ENCODE measurements at places on chromosomes 6 and 20.
A peak's percentile ranks its signal among the peaks of the same experiment; 100 is the strongest.

GRCh38 chr6:11412011-11412424 lies 125.5 kb upstream of the TMEM170B start:
- DNase-seq = no peak

GRCh38 chr6:71287038-71287437 lies 1.6 kb upstream of the OGFRL1 start:
- no peak for DNase-seq

DNA sequence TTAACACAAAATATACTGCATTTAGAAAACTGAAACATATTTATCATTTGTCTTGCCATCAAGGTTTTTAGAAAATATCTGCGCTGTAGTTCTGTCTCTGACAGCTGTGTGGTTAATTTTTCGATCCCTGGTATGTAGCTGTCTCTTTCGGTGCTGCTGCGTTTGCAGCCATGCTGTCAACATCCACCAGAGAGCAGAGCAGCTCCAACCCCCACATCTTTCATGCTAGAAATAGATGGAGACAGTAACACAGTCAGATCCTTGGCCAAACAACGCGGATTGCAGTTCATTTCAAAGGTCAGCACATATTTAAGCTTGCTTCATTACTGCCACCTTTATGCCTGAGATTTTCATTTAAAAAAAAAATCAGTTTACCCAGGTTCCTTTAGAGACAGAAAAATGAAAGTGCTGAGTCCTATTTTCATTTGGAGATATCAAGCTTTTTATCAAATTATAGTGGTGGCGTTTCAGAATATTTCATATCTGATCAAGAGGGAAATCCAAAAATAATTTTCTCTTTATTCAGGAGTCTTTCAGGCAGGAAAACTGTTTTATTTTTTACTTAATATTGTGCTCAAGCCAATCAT lies 157.7 kb upstream of the MMS22L start:
- peak; percentile 40 for DNase-seq

DNA sequence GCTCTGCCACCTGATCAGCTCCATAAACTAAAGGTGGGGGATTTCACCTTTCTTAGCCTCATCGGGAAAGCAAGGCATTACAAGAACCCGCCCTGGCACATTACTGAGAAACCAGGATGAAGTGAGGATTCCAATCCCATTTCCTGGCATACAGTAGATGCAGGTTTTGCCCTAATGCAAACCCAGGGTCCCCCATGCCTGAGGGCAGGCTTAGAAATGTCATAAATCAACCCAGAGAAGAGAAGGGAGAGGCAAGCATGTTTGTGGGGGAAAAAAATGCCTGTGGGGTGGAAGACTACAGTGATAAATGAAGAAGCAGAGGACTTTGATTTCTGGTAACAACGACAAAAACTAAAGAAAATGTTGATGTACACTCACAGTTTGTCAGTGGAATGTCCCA lies 18.0 kb upstream of the PMEPA1 start:
- DNase-seq = no peak

GRCh38 chr6:144248476-144249301 lies 36.4 kb upstream of the UTRN start:
- no peak for DNase-seq

- no peak for DNase-seq
Measured at GRCh38 chr6:56959094-56959493, 4.2 kb downstream of the BEND6 start.

- DNase-seq = no peak
Measured at GRCh38 chr20:34582221-34582620, 23.7 kb downstream of the MAP1LC3A start.

GRCh38 chr20:44118185-44119033 lies 68.6 kb downstream of the JPH2 start:
- DNase-seq = no peak

GRCh38 chr20:8722277-8722928 lies 346.5 kb upstream of the PLCB4 start:
- DNase-seq = peak; percentile 57

- DNase-seq = no peak
Measured at GRCh38 chr6:76004202-76004601, 68.3 kb downstream of the IMPG1 start.

DNA sequence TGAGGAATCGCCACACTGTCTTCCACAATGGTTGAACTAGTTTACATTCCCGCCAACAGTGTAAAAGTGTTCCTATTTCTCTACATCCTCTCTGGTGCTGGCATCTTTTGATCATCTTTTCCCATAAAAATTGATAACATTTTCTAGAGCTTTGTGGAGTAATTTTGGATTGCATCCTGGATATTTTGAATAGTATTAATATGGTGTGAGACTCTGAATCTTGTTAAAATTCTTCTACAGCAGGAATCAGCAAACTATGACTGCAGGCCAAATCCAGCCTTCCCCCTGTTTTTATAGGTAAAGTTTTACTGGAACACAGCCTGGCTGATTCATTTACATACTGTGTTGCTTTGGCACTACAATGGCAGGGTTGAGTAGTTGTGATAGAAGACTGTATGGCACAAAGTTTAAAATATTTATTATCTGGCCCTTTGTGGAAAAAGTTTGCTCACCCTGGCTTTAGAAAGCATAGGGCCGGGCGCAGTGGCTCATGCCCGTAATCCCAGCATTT lies 15.0 kb upstream of the RNF8 start:
- DNase-seq = no peak

- no peak for DNase-seq
Measured at GRCh38 chr6:57298741-57299140, 18.7 kb upstream of the PRIM2 start.

DNA sequence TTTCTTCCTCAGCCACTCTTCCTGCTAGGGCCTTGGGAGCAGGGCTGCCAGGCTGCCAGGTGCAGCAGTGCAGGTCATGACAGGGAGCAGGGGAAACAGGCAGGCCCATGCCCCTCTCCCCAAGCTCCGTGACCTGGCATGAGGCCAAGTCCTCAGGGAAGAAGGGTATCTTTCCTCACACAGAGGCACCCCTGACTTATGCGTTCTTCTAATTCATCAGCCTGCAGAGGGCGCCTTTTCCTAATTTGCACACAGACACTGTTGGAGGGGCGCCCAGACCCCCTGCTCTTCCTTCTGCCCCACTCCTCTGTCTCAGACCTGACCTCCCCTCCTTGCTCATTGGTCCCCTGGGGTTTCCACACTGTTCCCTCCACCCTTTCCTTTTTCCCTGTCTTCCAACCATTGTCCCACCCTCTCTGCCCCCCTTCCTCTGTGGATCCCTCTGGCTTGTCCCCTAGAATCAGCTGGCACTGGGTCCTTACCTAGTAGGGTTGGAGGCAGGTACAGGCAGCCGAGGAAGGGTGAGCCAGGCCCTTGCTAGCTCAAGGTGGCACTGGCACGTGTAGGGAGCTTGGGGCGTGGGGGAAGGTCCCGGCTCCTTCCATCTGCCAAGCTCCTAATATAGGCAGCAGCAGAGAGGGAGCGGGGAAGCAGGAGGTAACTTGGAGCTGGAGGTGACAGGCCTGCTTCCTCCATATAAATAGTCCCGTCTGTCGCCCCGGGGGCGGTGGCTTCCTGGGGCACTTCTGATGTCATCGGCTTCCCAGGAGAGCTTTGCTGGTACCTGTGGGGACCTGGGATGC lies 154.9 kb upstream of the MLN start:
- DNase-seq = peak; percentile 25

- DNase-seq = no peak
Measured at GRCh38 chr6:71206089-71206488, 82.5 kb upstream of the OGFRL1 start.

- DNase-seq = no peak
Measured at GRCh38 chr6:129875610-129876520, 14.8 kb upstream of the TMEM244 start.

DNA sequence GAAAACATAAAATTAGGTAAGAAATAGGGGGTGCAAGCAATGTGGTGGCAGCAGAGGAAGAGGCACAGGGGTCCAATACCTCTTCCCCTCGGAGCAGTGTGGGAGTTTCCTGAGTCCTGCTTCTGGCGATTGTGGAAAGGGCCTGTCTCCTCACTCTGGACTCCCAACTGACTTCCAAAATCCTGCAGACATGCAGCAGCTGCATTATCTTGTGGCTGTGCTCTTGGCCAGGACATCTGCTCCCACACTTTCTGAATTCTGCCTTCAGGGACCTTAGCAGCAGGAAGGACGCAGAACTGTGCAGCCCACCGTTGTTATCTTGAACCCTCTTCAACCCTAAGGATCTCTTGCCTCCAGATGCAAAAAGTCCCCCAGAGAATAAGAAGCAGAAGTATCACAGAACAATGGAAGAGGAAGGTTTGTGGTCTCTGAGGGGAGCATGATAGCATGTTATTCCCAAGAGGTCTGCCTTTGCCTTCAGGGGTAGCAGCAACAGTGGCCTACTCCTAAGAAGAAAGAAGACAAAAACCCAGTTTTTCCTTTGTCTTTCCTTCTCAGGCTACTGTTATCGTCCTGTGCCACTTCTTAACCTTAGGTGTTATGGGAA lies 102.5 kb upstream of the EMILIN3 start:
- DNase-seq = no peak

DNA sequence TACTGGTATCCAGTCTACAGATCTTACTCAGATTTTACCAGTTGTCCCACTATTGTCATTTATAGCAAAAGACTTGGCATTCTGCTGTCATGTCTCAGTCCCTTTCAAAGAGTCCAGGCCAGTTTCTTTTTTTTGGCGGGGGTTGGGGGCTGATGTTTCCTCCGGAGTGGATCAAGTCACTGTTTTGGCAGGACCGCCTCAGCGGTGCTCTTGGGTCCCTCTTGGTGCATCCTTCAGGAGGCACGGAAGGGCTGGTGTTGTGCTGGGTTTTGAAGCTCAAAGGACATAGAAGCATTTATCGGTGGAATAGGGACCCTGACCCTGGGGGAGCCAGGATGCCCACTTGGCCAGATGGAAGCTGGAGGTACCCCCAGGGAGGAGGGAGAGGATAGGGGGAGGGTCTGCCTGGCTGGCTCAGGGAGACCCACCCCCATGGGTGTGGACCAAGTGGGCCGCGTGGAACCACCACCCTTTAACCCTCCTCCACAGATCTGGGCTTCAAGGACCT lies 10.8 kb downstream of the RBCK1 start:
- DNase-seq = no peak

DNA sequence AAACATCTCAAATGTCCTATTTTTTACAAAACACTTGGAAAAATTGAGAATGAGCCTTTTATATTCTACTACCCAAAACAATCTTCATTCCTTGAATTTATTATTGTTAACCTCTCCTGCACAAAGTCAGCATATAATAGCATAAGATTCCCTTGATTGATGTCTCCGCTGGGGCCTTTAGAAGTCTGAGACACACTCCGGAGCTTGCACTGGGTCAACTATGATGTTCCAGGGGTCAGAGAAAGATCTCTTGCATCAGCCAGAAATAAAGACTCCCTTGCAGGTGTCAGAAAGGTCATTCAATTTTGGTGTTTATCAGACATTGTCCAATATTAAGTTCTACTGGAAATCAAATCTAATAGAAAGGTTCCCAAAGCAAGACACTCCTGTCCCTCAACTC lies 29.7 kb upstream of the NHSL1 start:
- no peak for DNase-seq

DNA sequence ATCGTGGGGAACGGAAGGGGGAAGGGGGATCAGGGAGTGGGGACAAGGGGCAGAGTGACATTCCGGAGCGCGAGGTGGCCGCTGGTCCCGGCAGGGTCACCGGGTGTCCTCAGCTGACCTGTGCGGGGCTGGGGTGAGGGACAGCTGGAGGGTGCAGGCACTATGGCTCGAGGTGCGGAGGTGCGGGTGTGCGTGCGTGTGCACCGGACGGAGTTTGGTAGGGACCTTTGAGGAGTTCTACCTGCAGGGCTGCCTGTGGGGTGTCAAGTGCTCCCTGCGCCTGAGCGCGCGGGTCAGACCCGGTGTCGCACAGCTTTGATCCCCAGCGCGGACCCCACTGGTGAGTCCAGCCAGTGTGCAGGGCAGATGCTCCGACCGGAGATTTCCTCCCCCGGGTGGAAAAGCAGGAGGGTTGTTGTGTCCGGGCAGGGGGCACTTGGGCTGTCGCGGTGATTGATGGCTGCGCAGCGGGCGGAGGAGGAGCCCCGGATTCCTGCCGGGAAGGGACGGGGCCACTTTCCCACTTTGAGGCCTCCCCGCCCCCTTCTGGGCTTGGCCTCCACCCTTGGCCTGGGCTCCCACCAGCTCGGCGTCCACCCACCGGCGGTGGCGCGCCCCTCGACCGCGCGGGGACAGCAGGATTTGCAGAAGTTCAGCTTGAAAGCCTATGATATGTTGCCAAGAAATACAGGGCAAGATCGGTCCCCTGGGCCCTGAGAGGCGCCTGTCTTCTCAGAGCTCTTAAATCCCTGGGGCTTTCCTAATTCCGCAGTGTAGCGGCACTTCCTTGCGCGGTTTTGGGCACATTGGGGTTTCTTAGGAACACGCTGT lies 658 bp downstream of the RIN2 start:
- DNase-seq = no peak

DNA sequence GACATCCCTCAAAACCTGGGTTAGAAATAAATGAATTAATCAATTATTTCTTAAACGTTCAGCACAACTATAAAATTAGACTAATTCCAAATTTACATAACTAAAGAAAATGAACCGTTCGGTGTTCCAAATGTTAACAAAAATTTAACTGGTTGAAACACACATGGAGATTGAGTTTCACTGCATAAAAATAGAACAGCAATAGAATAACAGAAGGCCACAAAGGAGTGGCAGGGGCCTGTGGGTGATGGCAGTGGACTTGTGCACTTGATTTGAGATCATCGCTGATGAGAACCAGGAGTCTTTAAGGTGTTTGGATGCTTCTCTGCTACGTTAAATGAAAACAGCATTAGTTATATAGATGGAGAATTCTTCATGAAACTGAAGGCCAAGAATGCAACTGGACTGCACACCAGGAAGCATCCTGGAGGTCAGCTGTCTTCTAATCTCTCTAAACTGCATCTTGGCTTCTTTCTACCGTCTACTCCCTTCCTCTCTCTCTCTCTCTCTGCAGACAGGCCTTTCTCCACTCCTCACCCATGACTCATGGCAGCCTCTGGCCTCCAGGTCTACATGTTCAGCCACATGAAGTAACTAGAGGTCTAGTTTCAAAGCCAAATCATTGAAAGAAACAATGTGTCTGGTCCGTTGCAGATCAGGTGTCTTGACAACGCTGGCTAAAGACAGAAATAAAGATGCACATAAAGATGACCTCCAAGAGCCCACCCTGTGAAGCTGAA lies 111.3 kb downstream of the SIM1 start:
- DNase-seq = no peak

DNA sequence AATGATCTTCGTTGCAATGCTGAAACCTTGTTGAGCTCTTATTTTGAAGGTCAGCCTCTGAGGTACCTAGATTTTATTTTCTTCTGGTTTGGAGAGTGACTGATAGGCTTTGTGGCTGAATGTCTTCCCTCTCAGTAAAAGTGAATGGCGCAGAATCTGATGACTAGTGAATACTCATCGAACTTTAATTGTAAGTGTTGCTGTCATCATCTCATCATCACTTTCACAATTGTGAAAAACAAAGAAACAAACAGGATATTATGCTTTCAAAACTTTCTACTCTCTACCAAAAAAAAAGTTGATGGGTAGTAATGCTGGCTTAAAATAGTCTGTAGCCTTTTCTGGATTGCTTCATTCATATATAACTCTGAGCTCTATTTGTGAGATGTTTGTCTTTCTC lies 239.5 kb upstream of the RAB32 start:
- DNase-seq = no peak

GRCh38 chr6:36695414-36695813 lies 2.2 kb upstream of the RAB44 start:
- DNase-seq = no peak

GRCh38 chr20:55273149-55273548 lies 732.2 kb downstream of the CBLN4 start:
- DNase-seq = no peak

GRCh38 chr20:57468523-57469417 lies 56.2 kb downstream of the CTCFL start:
- DNase-seq = no peak

- DNase-seq = no peak
Measured at GRCh38 chr20:16752082-16752481, 3.9 kb downstream of the OTOR start.

GRCh38 chr6:53682632-53683031 lies 17.1 kb upstream of the KLHL31 start:
- no peak for DNase-seq

All from NCI-H1930 (cell line).